ENCODE measurements at places on chromosomes 1 and 21. TPM values are rescaled to one million over a fixed set of nuclear protein-coding genes. Genes with fewer than 3 reads are reported as not detected.
A peak's percentile ranks its signal among the peaks of the same experiment; 100 is the strongest.

GRCh38 chr1:231507476-231508355 lies 20.8 kb upstream of the TSNAX start:
- no peak overlapping the region for H3K27ac ChIP-seq
- DNase-seq = no peak
- H3K4me1 ChIP-seq = no peaks in the 10 kb centered on the region

DNA sequence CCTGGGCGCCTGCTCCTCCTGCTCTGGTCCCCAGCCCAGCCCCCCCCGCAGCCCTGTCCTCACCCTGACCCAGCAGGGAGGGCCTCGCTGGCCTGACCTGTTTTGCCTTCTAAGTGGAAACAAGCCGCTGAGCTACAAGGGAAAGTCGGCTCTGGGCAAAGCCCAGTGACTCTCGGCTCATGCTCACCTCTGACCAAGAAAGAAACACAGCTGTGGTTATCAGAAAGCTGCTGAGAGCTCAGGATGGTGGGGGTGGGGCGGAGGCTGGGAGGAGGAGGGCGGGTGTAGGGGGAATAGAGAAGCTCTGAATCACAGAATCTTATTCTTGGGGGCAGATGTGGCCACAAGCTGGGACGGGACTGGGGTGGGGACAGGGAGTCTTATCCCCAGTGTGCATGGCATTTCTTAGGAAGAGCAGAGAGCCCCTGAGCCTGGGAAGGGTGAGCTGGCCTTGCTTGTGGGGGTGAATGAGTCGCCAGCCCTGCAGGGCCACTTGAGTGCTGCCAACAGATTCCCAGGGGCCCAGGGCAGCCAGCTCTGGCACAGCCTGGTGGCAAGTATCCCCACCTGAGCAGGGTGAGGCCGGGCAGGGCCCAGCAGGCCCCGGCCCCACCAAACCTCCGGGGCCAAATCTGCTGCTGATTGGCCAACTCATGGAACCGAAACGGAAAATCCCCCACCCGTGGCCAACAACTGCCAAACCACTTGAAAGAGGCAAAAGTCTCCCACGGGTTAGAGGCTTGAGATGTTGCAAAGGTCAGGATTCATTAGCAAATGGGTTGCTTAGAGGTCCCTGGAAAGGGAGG lies 120.6 kb downstream of the SPSB1 start:
- DNase-seq = peak; percentile 15
- peak overlapping the region; percentile 8 for H3K4me3 ChIP-seq
- peaks cover 51% of the 10 kb centered on the region for H3K4me1 ChIP-seq
- no peaks in the 10 kb centered on the region for H3K27me3 ChIP-seq
- H3K36me3 ChIP-seq = no peaks in the 10 kb centered on the region
- no peak overlapping the region for H3K27ac ChIP-seq

DNA sequence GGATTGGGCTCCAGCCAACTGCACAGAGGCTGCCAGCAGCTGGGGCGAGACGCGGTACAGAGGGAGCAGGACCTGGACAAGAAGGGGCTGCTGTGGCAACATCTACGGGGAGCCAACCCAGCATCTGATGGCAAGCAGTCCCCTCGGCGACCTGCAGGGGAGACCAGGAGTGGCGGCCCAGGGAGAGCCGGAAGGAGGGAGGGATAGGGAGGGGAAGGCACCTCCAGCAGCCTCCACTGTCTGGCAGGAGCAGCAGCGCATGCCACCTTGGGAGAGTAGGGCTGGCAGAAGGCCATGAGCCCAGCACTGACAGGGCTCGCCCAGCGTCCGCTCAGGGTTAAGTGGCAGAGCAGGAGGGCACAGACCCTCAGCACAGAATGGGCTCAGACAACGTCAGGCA lies 17.3 kb downstream of the CHD5 start:
- H3K4me1 ChIP-seq = no peaks in the 10 kb centered on the region
- DNase-seq = no peak
- no peaks in the 10 kb centered on the region for H3K36me3 ChIP-seq
- H3K27ac ChIP-seq = no peak overlapping the region
- no peak overlapping the region for H3K4me3 ChIP-seq

GRCh38 chr1:60867782-60868181 lies 214.6 kb upstream of the NFIA start:
- no peaks in the 10 kb centered on the region for H3K36me3 ChIP-seq
- H3K4me1 ChIP-seq = no peaks in the 10 kb centered on the region
- H3K27me3 ChIP-seq = peaks cover 9% of the 10 kb centered on the region

- peaks cover 22% of the 10 kb centered on the region for H3K27me3 ChIP-seq
- no peak overlapping the region for H3K4me3 ChIP-seq
Observed at GRCh38 chr1:203464226-203464625, 11.4 kb upstream of the PRELP start.

The MOB3C gene
- 24.7 TPM for total RNA-seq
